ENCODE measurements at places on chromosomes 16 and 17.

- DNase-seq, result no peak
Measured at GRCh38 chr17:39752241-39752881, 14.6 kb downstream of the GRB7 start.

GRCh38 chr16:6023449-6023848 lies 925.9 kb upstream of the EEF2KMT start:
- no peak for DNase-seq

DNA sequence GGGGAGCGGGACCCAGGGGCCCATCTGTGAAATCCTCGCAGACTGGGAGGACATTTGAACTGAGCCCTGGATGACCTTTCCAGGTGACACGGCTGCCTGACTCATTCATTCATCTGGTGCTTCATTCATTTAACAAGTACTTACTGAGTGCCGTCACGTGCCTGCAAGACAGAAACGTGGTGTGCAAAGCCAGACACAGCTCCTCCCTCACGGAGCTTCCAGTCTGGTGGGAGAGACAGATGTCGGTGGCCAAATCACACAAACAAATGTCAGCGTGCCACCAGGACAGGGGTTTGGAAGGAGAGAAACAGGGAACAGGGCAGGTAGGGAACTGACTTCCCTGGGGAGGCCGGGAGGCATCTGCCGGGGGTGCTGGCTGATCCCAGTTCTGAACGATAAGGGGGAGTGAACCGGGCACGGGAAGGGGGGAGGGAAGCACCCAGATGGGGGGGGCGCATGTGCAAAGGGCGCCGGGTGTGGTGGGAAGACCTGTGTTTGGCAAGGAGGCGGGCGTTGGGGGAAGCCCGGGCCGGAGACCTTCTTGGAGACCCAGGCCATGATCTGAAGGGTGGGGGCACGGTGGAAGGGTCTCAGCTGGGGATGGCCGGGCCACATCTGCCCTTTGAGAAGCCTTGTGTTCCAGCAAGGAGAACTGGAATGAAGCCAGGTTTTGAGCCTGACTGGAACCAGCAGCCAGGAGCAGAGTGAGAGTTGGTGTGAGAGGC lies 93.6 kb upstream of the CIBAR2 start:
- DNase-seq, result peak; percentile 39

DNA sequence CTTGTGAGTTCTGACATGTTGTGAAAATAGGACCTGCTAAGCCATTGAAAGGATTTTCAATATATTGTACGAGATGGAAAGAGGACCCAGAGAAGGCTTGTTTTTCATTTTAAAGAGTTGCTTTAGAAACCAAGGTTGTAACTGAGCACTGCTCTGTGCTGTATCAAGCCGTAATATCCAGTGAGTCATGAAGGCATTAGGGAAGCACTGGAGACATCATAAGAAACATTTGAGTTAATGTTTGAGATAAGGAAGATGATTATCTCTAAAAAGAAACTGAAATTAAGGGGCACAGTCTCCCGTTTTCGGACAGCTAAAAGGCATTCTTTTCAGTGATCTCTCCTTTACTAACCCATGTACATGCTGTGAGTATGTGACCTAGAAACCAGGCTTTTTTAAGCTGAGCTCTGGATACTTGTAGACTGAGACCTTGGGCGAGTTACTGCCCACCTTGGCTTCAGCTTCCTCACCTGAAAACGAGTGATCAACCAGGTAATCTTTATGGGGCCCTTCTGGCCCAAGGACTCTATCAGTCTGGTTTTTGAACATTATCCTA lies 149.2 kb upstream of the TBX2 start:
- peak; percentile 78 for DNase-seq

- DNase-seq, result no peak
Measured at GRCh38 chr17:40410082-40410481, 7.6 kb downstream of the TOP2A start.

Data from EH (cell line).